ENCODE measurements at places on chromosomes 16 and 17.

GRCh38 chr16:11768849-11769248, 26.2 kb upstream of the TXNDC11 start:
- DNase-seq = no peak

DNA sequence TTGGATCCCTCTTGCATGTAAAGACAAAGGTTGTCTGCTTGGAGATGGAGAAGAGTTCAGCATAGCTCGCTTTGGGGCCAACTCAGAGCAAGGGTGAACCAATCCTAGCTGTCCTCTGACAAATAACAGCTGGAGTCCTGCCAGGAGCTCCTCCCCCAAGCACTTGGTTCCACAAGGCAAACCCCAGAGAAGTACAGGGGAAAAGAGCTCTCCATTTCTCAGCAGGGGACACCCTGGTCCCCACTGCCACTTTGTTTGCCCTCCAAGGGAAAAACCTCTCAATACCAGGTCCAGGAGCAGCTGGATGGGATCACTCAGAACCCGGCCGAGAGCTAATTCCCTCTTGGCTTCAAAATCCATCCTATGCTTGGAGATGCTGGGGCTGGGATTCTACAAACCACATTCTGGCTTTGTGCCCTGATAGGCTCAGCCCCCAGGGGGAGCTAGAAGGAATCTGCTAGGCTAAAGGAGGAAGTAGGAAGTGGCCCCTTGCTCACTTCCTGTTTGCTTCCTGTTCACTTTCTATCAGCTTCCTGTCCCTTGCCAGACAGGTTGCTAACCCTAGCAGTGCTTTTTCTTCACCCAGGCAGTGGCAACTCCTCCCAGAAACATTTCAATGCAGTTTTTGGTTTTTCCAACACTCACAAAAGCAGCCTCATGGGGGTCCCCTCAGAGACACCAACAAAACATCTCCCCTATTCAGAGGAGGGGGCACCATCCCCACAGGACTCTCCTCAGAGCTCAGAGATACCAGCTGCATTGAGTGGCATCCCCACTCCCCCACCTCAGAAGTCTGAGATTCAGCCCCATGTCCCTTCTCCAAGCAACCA, 30.7 kb downstream of the CDRT4 start:
- DNase-seq = no peak

- DNase-seq = no peak
Observed at GRCh38 chr17:27449541-27449940, 6.7 kb upstream of the KSR1 start.

- no peak for DNase-seq
Observed at GRCh38 chr17:42266462-42266861, 9.7 kb downstream of the STAT5B start.

DNA sequence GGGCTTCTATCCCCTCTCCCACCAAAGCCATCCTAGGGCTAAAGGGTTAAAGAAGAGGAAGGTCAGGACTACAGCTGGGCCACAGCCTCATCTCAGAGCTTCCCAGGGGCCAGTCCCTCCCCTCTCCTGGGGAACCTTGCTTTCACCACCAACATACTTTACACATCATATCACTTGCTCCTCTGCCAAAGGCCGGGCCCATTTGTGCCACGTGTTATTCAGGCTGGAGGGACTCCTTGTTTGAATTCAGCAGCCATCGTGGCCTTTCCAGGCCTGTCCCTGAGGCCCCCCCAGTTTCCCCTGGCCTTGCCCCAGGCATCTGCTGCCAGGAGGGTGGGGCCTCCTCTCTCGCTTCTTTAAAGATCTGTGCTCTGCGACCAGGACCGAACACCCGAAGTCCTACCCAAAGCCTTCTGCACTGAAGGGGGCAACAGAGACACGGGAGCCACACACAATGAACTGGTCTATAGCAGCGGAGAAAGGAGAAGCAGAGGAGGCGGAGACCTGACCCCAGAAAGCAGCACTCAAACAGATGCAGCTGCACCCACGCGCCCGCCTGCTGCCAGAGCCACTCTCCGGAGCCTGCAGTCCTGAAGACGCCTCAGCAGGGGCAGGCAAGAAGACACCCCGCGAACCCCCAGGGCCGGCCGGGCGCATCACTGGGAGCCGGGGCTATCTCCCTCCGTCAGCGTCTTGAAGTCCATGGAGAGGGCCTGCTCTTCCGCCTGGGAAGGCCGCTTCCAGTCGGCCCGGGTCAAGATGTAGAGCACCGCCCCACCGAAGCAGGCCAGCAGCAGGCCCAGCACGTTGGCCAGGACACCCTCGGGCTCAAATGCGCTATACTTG, 12.1 kb downstream of the CYB561 start:
- no peak for DNase-seq

DNA sequence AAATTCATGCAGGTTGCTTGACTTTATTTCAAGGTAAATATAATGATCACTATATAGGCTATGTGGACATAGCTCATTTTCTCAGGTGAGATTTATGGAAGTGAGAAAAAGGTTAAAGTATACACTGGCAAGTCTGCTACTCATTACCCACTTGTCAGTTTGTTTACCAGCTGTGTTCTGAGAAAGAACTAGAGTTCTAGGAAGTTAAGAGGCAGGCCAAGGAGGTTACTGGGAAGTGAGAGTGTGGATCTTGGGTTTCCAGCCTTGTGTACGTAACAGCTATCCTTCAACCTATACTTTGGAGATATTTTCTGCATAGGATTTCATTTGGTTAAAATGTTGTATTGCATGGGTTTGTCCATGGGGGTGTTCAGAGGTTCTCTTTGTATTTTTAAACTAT, 31.9 kb upstream of the COX10 start:
- DNase-seq = no peak

- DNase-seq = no peak
Observed at GRCh38 chr17:72714357-72714966, 378.0 kb downstream of the SLC39A11 start.

DNA sequence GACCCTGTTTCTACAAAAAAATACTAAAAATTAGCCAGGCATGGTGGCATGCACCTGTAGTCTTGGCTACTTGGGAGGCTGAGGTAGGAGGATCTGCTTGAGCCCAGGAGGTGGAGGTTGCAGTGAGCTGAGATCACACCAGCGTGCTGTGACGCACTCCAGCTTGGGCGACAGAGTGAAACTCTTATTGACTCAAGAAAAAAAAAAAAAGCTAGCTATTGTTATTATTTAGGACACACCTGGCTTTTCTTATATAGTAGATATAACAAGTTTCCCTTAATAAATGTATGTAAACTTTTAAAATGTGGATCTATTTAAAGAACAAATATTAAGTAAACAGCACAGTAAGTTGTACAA, 1.8 kb downstream of the RABEP2 start:
- DNase-seq = no peak

All from activated T-cell treated with anti-CD3 and anti-CD28 coated beads, Interleukin-2, amount 50 U/mL, for 24 hours (primary cell).